AML-193 (cell line): ENCODE measurements at places on chromosomes 3 and 15.

GRCh38 chr3:168024537-168024941 lies 71.2 kb downstream of the GOLIM4 start:
- DNase-seq: no peak

GRCh38 chr3:63089007-63089750 lies 188.9 kb upstream of the SYNPR start:
- DNase-seq: no peak

- DNase-seq: no peak
Observed at GRCh38 chr3:172247525-172248274, 200.6 kb downstream of the GHSR start.

- no peak for DNase-seq
Observed at GRCh38 chr3:109268181-109268580, 48.1 kb downstream of the DPPA2 start.

DNA sequence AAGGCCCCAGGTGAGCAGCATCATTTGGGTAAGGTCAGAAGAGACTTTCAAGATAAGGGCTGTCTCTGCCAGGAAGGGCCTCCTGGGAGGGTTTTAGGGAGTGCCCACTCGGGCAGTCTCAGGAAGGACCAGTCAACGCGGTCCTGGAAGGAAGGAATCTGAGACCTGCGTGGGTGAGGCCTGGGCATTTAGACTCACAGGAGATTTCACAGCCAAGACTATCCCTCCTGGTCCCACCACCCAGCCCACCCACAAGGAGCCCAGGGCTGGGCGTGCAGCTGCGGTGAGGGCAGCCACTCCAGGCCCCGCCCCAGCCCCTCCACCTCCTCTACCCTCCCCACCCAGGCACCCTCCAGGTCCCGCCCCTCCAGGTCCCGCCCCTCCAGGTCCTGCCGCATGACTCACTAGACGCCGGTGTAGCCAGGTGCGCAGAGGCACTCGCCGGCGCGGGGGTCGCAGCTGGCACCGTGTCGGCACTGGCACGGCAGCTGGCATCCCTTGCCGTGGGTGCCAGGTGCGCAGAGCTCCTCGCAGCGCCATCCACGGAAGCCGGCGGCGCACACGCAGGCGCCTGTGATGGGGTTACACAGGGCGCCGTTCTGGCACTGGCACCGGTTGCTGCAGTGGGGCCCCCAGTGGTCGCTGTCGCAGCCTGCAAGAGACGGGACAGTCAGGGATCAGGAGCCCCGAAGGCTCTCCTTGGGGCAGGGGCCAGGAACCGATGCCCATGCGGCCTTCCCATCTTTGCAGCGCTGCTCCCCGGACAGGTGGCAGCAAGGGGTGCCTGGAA lies 112.7 kb downstream of the RAB11A start:
- DNase-seq: no peak

- no peak for DNase-seq
Observed at GRCh38 chr3:133038089-133038730, at the start of gene TMEM108. TSS of gene TMEM108 (plus strand) at chr3:133038391.

DNA sequence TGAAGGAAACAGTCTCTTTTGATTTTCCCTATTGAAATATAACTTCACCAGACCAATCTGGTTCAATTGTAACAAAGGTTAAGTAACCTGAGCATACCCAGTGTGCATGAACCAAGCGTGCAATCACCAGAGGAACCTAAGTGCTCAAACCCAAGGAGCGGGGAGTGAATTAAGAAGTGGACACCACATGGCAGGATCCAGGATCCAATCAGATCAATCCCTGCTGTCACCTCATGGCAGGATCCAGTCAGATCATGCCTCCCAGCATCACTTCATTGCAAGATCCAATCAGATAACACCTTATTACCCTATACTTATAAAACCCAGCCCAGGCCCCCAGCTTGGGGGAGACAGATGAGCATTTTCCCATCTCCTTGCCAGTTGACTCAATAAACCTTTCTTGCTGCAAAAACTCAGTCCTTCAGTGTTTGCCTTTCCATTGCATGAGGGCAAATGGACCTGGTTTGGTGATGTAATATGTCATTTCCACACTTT lies 38.9 kb upstream of the RNU6-1 start:
- no peak for DNase-seq

- no peak for DNase-seq
Observed at GRCh38 chr15:57335719-57336118, 40.6 kb upstream of the CGNL1 start.

DNA sequence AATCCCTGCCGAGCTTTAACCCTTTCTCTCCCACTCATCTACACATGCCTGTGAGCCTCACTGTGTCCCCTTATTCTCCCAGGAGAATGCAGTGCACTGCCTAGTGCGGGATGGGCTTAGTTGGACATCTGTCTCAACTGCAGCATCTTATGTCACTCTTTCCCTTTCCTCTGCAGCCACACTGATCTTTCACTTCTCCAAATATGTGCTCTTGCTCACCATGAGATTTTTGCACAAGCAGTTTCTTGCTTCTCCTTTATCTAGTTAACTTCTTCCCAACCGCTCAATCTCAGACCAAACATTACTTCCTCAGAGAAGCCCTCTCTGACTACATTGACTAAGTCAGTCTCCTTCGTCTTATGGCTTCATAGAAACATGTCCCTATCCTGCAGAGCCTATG lies 292.3 kb downstream of the KBTBD8 start:
- no peak for DNase-seq

DNA sequence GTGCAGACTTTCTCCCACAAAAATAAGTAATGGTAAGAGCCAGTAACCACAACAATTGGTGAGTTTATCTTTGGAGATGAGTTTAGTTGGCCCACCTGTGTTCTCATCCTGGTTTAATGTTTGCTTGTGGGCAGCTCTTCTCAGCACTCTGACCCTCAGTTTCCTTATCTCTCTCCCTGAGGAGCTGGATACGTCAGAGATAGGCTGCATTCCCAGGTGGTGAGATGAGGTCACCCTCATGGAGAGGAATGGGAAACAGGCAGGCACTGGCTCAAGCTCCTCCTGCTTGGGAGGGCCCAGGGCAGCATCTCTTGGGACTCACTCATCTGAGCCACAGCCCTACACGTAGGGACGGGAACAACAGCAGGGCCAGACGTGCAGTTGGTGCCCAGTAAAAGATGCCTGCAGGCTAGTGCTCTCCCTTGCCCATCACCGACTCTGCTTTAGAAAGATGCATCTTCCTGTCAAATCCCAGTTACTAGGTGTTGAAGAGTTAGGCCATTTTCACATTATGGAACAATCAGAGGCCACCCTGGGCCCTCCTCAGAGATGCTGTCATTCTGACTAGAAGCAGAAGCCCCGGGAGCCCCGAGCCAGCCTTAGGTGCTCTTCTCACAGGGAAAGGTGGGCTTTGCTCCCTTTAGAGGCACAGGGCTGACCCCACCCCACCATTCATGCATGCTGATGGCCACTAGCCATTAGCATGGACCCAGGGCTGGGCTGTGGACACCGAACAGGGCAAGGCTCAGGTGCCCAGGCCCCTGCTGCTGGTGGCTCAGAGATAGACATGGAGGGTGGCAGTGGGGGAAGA lies 59.7 kb downstream of the GRIP2 start:
- no peak for DNase-seq

- DNase-seq: no peak
Observed at GRCh38 chr3:170835336-170835735, 34.7 kb downstream of the RPL22L1 start.

- no peak for DNase-seq
Observed at GRCh38 chr15:38662033-38662802, 97.6 kb upstream of the RASGRP1 start.

GRCh38 chr3:10875914-10876313 lies 59.9 kb downstream of the SLC6A11 start:
- DNase-seq: no peak

DNA sequence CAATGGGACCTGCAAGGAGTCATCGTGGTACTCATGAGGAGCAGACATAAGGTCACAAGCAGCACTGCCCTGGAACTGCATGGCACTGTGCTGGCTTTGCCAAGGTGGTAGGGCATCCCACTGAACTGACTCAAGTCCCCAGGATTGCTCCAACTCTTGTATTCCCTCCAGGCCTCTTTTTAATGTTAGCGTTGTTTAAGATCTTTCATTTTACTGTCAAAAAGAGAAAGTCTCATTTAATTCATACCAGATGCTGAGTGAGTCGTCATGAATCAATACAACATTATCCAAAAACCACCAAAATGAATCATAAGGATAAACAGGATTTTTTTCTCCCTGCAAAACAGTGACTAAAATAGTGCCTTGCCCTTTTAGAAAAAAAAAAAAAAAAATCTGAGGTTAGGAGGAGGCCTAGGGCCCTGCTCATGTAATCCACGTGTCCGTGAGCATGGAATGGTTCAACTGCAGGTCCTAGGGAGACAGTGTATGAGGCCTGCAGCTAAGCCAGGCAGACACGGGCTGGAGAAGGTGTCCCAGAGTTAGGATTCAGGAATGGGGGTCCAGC lies 36.7 kb upstream of the BLM start:
- DNase-seq: no peak

GRCh38 chr3:175518459-175518858 lies 659.3 kb downstream of the NAALADL2 start:
- DNase-seq: no peak

GRCh38 chr3:13608969-13609725 lies 60.2 kb downstream of the FBLN2 start:
- no peak for DNase-seq

- no peak for DNase-seq
Observed at GRCh38 chr15:27782125-27782524, 317.0 kb downstream of the OCA2 start.

- no peak for DNase-seq
Observed at GRCh38 chr3:139944256-139944910, 9.4 kb downstream of the CLSTN2 start.

DNA sequence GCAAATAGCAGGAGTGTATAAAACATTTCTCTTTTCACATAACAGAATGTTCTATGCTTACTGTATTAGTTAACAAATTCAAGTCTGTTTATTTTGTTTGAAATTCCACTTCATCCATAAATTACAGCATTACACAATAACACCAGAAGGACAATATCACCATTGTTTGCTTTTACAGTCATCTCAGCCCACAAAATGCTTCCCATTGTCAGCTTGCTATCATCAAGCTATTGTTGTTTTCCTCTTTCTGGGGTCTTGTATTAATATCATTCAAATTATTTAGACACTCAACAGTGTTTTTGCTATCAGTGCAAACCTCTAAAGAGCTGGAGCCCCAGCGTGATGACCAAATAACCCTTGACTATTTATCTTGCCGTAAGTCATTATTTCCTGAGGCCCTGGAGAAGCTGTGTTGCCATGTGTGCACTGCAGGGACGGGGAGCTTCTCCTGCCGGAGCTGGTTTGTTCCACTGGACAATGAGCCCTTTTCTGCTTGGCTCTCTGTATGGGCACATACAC lies 1.1 kb downstream of the SAMMSON start:
- no peak for DNase-seq

GRCh38 chr3:71262364-71263265 lies 320.9 kb downstream of the FOXP1 start:
- no peak for DNase-seq

- DNase-seq: no peak
Observed at GRCh38 chr3:120145542-120146285, 51.5 kb upstream of the GSK3B start.

GRCh38 chr15:56019060-56019793 lies 25.8 kb upstream of the NEDD4 start:
- no peak for DNase-seq

DNA sequence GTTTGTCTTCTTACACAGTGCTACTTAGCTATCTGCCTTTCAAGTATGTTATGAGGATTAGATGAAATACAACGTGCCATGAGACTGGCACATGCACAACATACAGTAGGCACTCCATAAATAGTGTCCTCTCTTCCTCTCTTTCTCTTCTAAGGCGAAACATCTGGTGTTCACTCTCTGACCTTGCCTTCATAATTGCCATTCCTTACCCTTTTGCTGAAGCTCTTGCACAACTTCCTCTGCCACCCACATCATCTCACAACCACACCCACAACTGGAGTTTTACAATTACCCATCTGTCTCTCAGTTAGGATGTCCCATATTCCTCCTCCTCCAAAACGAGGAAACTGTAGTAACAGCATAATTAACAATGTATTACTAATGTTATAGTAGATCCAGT lies 26.4 kb upstream of the ACP3 start:
- DNase-seq: peak; percentile 95

- DNase-seq: no peak
Observed at GRCh38 chr3:56884387-56884786, 82.6 kb upstream of the ARHGEF3 start.

- DNase-seq: no peak
Observed at GRCh38 chr3:133457025-133457424, 57.2 kb downstream of the BFSP2 start.

GRCh38 chr3:153289334-153289808 lies 127.3 kb downstream of the RAP2B start:
- peak; percentile 85 for DNase-seq

- DNase-seq: peak; percentile 88
Observed at GRCh38 chr3:138923531-138923994, 23.4 kb downstream of the FOXL2 start.

- no peak for DNase-seq
Observed at GRCh38 chr15:26667222-26667988, 105.5 kb downstream of the GABRB3 start.

DNA sequence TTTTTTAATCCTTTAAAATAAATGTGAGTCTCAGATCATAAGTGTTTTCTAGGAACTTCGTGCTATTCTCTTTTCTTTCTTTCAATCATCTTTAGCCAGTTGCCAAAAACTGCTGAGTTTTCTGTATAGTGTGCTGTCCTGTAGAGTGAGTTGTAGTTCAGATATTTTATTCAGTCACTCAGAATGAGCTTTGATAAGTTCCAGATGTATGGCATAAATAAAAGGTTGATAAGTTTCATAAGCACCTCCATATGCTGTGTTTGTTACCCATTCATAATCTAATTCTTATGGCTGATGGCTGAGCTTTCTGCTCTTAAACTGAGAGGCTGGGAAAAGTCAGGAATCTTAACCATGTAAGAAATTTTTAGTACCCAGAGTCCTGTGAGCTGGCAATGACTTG lies 59.3 kb upstream of the COL6A6 start:
- no peak for DNase-seq

GRCh38 chr3:184491011-184491576 lies 70.5 kb upstream of the EPHB3 start:
- no peak for DNase-seq

GRCh38 chr15:70114221-70114620 lies 16.5 kb upstream of the TLE3 start:
- DNase-seq: no peak

DNA sequence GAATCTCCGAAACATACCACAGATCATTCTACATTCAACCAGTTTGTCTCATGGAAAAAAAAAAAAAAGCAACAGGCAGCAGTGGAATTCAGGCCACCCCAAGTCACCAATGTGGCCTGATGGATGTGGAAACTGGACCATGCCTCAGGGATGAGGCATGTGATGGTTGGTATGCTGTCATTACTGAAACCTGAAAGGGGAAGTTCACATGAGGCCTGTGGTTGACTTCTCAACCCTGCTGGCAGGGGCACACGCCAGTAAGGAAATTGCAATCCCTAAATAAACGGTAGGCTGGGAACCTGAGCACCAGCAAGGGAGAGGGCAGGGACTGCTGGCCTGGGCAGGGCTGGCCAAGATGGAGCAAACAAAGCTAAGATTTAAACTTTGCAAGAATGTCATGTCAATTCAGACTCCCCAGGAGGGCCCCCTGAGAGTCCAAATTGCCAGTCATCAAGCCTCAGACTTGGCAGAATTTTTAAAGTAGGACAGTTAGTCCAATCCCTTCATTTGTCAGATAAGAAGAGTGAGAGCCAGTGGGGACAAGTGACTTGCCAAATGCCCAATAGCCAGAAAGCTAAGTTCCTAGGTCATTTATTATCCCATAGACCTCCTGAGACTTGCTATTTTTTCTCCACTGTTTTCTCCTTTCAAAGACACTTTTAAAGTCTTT lies 310.4 kb downstream of the ERC2 start:
- peak; percentile 97 for DNase-seq

GRCh38 chr3:116112696-116113095 lies 332.6 kb downstream of the LSAMP start:
- DNase-seq: no peak

- DNase-seq: no peak
Observed at GRCh38 chr3:30354972-30355371, 251.4 kb upstream of the TGFBR2 start.
